ENCODE measurements at places on chromosomes 6 and 20.

DNA sequence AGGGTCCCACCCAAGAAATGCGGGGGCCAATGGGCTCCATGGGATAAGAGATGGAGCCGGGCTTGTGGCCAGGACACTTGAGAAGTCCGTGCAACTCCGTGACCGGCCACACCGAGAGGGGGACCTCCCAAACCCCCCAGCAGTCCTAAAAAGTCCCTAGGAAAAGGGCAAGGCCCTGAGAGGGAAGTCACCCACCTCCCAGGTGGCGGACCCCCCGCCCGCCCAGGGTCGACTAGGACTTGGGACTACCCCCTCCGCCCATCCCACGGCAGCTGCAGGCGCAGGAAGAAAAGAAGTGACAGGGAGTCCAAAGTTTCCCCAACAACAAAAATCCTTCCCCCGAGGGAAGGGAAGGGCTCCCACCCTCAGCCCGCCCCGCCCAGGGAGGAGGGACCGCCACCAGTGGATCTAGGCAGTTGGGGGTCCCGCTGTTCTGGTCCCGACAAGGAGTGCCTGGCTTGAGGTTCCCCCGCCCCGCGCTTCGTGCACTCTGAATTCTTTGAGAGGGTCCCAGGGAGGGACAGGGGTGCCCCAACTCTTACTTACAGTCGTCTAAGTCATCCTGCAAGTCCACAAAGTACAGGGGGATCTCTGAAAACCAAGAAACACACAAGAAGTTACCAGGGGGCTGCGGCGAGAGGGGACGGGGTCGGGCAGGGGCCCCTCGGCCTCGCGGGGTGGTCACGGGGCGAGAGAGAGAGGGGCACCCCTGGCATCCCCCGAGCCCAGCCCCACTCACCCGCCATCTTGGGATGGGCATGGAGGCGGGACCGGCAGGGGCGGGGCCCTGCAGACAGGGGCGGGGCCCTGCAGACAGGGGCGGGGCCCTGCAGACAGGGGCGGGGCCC, 611 bp upstream of the RAB22A start:
- DNase-seq = peak; percentile 31

- DNase-seq = no peak
Measured at GRCh38 chr20:19341348-19342053, 129.1 kb downstream of the SLC24A3 start.

DNA sequence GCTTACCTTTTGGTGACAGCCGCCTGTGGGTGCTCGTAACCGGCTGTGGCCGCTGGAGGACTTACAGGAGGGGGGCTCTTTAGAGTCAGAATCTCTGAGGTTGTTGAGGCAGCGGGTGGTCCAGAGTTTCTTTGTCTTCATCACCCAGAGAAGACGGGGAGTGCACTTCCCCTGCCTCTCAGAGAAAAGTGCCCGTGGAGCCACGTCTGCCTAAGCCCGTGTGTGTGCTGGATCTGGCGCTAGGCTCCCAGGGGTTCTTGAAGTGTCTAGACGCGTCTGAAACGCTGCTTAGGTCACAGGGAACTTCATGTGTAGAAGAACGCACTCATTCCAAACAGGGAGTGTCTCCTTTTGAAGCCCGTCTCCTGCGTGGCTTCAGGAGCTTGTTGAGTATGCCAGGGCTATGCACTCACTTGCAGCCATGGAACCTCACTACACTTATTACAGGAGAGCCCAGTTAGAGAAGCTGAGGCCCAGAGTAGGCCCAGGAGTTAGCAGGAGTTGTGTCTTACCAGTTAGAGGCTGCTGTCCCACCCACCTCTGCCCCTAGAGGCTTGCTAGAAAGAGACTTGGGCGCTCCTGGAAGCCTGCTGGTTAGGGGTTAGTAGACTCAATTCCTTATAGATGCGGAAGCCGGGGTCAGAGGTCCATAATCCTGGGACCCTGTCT, 1.3 kb downstream of the LSM14B start:
- no peak for DNase-seq

- DNase-seq = no peak
Measured at GRCh38 chr6:105713474-105714118, 310.7 kb upstream of the PREP start.

DNA sequence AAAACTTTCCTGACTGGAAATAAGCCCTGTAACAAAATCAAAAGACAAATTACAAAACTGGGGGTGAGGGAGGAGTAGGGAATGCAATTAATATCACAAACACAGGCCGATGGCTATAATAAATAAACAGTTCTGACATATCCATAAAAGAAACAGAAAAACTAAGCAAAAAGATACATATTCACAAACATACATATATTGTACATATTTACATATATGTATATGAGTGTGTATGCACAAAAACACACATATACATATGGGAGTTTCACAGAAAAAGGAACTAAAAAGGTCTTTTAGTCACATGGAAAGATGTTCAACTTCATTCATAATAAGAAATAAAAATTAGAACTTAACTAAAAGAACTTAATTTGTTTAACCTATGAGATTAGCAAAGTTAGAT, 292.7 kb downstream of the TFAP2A start:
- no peak for DNase-seq

GRCh38 chr20:53827292-53828087, 233.9 kb upstream of the ZNF217 start:
- DNase-seq = no peak

GRCh38 chr6:39696986-39697788, 28.0 kb downstream of the KIF6 start:
- DNase-seq = no peak

DNA sequence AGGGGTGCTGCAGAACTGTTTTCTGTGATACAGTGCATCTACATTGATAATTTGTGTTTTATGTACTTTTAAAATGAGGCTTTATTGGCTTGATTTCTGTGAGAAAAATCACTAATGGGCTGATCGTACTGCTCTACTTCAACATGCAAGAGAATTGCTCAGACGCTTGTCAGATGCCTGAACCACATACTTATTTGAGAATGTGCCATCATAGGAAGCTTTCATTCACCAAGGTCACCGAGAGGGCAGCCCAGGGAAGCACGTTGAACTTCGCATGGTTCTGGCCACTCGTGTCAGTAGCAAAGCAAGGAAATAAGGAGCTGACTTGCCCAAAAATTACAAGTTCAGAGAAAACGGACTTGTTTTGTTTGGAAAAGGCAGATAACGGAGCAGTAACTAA, 168.5 kb upstream of the AKAP12 start:
- DNase-seq = no peak

DNA sequence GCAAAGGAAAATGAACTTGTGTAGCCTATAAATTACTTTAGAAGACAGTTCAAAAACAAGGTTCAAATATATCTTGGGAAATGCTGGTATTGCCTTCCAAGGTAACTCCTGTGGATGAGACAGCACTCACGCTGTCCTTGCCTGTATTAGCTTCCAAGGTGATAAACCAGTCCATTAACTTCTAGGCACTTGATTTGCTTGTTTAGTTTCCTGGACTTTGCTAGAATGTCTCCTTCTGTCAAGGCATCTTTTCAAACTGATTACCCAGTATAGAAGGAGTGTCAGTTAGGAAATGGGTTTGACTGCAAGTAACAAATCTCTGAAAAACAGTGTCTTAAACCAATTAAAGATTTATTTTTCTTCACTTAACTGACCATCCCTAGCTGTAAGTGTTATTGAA, 103.4 kb upstream of the SLC22A23 start:
- no peak for DNase-seq

DNA sequence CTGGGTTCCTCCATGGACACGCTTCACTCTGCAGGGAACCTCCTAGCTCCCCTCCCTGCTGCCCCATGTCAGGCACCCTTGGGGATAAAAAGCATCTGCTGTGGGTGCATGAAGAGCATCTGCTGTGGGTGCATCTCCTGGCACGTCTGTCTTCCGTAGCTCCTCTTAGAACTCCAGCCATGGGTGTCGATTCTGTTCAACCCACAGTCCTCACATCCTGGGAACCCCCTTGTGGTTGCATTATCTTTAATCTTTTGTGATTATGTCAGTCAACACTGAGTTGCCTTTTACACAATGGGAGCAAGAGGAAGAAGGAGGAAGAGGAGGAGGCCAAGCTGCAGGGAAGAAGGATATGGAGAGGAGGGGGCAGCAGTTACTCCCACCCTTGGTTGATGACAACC, 24.1 kb upstream of the CCR6 start:
- DNase-seq = no peak

DNA sequence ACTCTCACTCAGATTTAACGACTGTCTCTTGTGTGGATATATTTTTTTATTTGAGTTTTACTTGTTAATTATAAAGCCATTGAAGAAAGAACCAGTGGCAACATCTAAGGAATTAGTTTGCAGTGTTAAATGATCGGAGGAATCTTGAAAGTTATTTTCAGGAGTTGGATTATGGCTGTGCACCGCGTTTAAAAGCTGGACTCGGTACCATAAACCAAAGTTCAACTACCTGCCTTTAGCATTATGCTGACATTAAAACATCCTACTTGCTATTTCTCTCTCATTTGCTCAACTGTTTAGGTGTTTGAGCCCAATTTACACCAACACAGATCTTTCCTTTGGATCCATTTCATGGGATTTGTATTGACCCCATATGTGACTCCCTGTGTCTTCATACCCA, 289.4 kb upstream of the SASH1 start:
- no peak for DNase-seq

GRCh38 chr6:2053691-2054090, 191.7 kb downstream of the GMDS start:
- DNase-seq = no peak

GRCh38 chr20:20837574-20838021, 125.2 kb upstream of the RALGAPA2 start:
- peak; percentile 66 for DNase-seq

DNA sequence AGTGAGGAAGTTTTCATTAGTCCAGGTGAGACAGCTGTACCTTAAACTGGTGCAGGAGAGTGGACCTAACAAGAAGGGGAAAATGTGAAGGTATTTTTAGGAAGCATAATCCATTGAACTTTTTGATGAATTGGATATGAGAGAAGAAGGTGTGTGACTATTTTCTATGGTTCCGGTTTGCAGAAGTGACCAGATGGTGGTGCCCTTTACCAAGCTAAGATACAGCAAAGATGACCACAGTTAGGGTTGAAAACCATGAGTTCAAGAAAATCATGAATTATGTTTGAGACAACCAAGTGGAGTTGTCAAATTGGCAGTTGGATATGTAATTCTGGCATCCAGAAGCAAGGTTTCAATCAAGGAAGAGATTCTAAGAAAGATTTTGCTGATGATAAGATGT, 61.9 kb upstream of the NRSN1 start:
- peak; percentile 47 for DNase-seq

GRCh38 chr6:82906489-82906888, 159.2 kb downstream of the UBE3D start:
- no peak for DNase-seq

DNA sequence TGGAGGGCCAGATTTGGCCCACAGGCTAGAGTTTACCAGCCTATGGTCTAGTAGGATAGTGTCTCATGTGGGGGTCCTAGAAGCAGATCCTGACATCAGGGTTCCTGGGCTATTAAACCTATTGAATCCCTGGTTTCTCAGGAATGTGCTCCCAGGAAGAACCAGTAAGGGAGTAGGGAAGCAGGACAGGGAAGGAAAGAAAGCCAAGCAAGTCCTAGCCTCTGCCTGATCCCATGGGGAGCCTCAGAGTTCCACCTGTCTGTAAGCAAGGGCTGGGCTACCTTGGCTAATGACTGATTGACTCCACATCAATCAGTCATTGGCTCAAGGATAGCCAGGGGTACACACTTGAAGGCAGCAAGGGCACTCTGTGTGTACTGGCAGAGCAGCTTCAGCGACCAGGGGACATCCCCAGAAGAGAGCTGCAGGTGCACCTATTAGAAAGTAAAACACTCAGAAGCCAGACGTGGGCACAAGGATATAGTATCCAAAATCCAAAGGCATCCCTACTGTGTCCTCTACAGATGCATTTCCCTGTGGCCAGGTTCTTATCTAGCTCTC, 309.5 kb downstream of the TSHZ2 start:
- DNase-seq = no peak

GRCh38 chr6:146253691-146254090, 224.8 kb downstream of the GRM1 start:
- DNase-seq = no peak

DNA sequence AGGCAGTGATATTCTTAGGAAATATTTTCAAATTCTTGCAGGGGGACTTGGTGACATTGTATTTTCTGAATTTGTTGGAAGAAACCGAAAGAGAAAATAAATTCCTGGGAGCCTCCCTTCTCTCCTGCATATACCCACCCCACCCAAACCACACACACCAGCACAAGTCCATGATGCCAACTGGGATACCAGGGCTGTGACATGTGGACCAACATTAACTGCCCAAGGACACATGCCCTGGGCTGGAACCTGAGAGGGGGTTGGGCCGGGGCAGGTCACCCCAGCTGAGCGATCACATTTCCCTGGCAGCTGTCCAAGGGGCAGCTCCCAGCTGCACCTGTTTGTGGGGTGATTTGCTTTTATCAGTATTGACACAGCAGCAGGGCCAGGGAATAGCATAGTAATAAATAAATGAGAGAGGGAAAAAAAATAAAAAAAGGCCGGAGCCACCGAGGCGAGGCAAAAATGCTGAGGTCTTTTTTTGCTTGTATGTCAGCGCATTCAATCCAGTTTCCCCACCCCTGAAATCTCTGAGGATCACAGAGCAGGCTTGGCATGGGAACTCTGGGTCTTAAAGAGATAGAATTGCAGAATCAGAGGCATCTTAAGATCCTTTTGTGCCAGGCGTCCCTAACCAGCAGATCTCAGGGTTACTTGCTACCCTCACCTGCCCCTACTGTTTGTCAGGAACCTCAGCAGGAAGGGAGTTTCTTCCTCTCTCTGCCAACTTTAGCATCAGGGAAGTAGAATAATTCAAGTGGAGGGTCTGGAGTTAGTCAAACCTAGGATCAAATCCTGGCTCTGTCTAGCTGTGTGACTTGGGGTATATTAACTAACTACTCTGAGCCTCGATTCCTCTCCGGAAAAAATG, 66.5 kb upstream of the PIM1 start:
- peak; percentile 92 for DNase-seq

- no peak for DNase-seq
Measured at GRCh38 chr20:33693741-33694638, 7.8 kb upstream of the E2F1 start.

- peak; percentile 41 for DNase-seq
Measured at GRCh38 chr6:3176562-3177355, 19.4 kb upstream of the TUBB2A start.

GRCh38 chr20:24149175-24149574, 160.6 kb upstream of the GGTLC1 start:
- DNase-seq = no peak

DNA sequence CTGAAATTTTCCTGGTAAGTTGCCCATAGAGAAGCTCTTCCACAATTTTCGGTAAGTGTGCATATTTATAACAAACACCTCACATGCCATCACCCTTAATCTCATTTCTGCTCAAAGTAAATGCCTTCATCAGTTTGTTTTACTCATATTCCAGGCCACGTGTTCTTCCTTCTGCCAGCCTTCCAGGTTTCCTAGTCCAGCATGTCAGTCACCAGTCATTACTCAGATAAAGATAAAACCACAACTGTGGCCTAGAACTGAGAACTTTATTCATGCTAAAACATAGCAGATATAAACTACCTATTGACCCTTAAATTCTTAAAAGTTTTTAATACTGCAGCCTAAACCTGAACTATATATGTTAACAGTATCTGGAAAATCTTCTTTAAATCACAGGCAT, 149.5 kb upstream of the SLC22A16 start:
- no peak for DNase-seq

DNA sequence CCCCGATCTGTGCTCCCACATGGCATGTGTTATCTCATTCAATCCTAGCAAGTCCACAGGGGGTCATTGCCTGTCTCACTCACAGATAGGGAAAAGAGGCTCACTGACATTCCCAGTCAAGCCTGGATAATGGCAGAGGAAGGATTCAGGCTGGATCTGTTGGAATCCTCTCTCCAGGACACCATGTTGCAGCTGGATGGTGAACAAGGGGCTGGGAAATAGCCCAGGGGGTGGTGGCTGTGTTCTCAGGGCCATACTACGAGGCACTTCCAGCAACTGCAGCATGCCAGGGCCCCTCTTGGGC, 5.0 kb upstream of the SPDEF start:
- no peak for DNase-seq

Measured in HT-29 (cell line).